PC-3 (cell line): ENCODE measurements at places on chromosomes 2 and 18.

- no peak for DNase-seq
Observed at GRCh38 chr2:242044313-242044590, 174.7 kb downstream of the RTP5 start.

GRCh38 chr18:9574473-9575115 lies 39.8 kb downstream of the PPP4R1 start:
- DNase-seq = no peak

- no peak for DNase-seq
Observed at GRCh38 chr2:224951723-224952481, 90.4 kb downstream of the DOCK10 start.

DNA sequence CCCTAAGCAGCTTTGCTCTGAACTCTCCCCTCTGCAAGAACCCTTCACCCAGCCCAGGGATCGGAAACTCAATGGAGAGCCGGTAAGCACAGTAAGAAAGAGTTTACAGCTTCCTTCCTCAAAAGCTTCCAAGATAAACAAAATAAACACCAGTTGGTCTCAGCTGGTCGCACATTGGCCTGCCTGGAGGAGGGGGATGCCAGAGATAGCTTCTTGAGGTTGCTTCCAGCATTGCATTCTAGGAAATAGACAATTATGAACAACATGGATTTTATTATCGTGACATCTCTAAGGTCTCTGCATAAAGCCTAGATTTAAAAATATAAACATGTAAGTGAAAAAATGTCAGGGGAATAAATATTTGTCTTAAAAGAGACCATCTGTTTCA lies 141.5 kb upstream of the PKDCC start:
- no peak for DNase-seq
